ENCODE measurements at places on chromosomes 4 and X.

- no peak for DNase-seq
Measured at GRCh38 chr4:4225915-4226605, 669 bp downstream of the OTOP1 start.

- DNase-seq: no peak
Measured at GRCh38 chrX:56782791-56783449, 53.9 kb downstream of the NBDY start.

DNA sequence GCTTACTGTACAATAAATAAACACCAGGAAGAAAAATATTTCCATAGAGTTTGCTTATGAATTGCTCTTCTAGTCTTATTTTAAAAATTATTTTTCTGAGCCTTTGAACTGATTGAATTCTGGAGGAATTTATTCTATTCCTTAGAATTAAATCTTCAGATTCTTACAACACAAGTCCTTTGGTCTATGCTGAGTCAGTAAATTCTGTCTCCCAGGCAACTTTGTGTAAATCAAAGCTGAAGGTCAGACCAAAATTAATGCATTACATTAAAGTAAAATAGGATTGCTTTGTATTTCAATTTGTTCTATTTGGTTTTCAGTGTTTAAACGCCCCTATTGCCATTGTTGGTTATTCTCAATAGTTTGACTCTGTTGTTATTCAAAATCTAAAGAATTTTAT is 26.8 kb upstream of the STPG2 start:
- no peak for DNase-seq

DNA sequence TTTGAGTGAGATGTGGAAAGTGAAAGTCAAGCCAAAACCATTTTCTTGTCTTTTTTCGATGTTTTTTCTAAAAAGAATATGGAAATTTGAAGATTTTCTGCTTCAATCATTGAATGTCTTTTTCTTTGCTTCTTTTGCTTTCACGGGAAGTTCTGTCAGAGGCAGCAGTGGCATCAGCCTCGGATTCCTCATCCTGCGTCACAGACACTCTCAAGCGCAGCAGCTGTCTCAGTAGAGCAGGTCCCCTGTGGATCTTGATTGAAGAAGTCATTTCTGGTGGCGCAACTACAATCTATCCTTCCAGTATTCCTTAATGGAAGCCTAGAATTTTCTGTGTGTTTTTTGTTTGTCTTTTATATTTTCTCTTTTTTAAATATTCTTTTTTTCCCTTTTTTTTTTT is 52.7 kb upstream of the NEIL3 start:
- no peak for DNase-seq

GRCh38 chr4:78659264-78659663 is 107.7 kb downstream of the ANXA3 start:
- no peak for DNase-seq

DNA sequence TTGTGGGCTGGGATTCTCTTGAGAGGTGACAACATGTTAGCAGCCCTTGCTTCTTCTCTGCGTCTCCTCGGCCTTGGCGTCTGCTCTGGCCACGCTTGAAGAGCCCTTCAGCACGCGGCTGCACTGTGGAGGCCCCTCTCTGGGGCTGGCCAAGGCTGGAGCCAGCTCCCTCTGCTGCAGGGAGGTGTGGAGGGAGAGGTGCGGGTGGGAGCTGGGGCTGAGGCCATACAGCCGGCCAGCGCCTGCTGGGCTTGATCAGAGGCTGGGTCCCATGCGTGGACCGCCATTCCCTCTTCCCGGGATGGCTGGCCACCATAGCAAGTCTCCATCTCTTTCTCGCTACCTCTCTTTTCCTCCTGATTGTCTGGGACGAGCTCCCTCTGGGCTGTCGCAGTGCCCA is 539.0 kb downstream of the PCDH7 start:
- DNase-seq: no peak

GRCh38 chr4:26325191-26325590 is 4.4 kb downstream of the RBPJ start:
- DNase-seq: no peak

DNA sequence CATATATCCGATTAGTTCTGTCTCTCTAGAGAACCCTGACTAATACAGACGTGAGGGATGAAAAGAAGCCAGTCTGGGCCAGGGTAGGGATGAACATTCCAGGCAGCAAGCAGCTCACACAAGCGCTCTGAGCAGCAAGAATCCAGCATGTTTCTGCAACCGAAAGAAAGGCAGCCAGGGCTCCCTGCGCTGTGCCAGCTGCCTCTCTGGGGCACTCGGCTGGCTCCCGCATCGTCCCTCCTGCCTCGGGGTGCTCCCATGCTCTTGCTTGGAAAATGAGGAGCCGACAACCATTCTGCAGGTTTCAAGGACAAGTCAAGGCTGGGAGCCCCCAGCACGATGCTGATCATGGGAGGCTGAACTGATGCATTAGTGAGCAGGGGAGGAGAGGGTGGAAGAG is 7.0 kb downstream of the JAKMIP1 start:
- DNase-seq: no peak

- DNase-seq: no peak
Measured at GRCh38 chr4:40629401-40630334, at the start of gene RBM47. Gene RBM47, minus strand, starts transcription at chr4:40629864. Its CDS starts 190,971 bp downstream, at chr4:40438893.

Data from keratinocyte (primary cell).